Bronchial smooth muscle cell (primary cell): ENCODE measurements at places on chromosomes 5 and 9. TPM values are rescaled to one million over a fixed set of nuclear protein-coding genes. Genes with fewer than 3 reads are reported as not detected.

Gene PAXX
- total RNA-seq = 5.8 and 8.5 TPM in 2 replicates

Gene PCDHB3
- total RNA-seq = 0.16 and 0.52 TPM in 2 replicates

Gene SLC6A3
- total RNA-seq = under 0.01 TPM in 1 of 2 replicates, not detected in the other

Gene GPR150
- total RNA-seq = under 0.01 and 0.32 TPM in 2 replicates

Gene SPINK7
- not detected in 2 replicates for total RNA-seq

Gene EQTN
- total RNA-seq = not detected in 2 replicates

Gene NUDT12
- 8.5 and 15.3 TPM in 2 replicates for total RNA-seq

Gene FBN2
- total RNA-seq = 6.4 and 14.7 TPM in 2 replicates

Gene QRFP
- total RNA-seq = not detected in 2 replicates

Gene SPATA31A3
- total RNA-seq = not detected in 2 replicates

Gene DAB2
- 79.3 and 131 TPM in 2 replicates for total RNA-seq

Gene SHOC1
- under 0.01 TPM in 1 of 2 replicates, not detected in the other for total RNA-seq

Gene ABLIM3
- total RNA-seq = 23.6 and 24.9 TPM in 2 replicates

Gene SYK
- total RNA-seq = under 0.01 TPM in 1 of 2 replicates, not detected in the other

Gene SCGB3A2
- total RNA-seq = not detected in 2 replicates

Gene ANGPTL2
- 55.8 and 75.3 TPM in 2 replicates for total RNA-seq

Gene CDKN2B-AS1
- total RNA-seq = 5.6 and 7.7 TPM in 2 replicates

Gene TLX3
- not detected in 2 replicates for total RNA-seq

Gene POU5F2
- total RNA-seq = 0.43 and 0.63 TPM in 2 replicates

Gene FOXI1
- total RNA-seq = not detected in 2 replicates

Gene ADRA1B
- not detected in 2 replicates for total RNA-seq

Gene UBE2QL1
- total RNA-seq = under 0.01 TPM in 1 of 2 replicates, not detected in the other

Gene ROR2
- 2.4 and 5.8 TPM in 2 replicates for total RNA-seq
